ENCODE measurements at places on chromosomes 7 and 10.

DNA sequence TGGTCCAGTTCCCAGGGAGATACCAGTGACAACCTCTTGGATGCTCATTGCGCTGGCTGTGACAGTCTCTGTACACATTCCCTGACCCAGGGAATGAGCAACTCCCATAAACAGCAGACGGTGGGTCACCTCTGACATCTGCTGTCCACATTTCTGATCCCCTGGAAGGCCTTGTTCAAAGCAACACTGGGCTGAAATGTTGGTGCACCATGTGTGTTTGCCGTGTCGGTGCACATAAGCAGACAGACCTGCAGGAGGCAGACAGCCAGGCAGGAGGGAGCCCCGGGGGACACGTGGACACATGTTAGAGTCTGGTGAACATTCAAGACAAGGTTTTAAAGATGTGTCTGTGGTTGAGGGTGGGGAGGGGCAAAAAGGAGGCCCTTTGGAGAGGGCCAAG, 254.9 kb downstream of the PLXNA4 start:
- DNase-seq = peak; percentile 34

- DNase-seq = no peak
These were observed 993.4 kb downstream of the TYW1 start for GRCh38 chr7:67990003-67990402.

DNA sequence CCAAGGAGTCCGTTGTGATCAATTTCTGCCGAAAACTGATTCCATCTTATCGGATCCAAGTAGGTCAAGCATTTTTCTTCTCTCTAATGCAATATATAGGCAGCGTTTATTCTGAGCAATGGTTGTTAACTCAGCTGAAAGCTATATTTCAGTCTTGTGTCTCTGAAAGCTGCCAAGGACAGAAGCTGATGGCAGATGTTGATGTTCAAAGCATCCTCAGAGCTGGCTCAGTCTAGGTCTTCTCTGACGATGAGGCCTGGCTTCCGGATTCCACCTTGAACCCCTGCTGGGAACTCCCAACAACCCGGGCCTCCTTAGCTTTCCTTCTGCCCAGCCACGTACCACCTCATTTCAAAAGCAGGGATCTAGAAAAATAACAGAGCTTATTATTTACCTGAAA, 863.6 kb downstream of the NRG3 start:
- peak; percentile 5 for DNase-seq

DNA sequence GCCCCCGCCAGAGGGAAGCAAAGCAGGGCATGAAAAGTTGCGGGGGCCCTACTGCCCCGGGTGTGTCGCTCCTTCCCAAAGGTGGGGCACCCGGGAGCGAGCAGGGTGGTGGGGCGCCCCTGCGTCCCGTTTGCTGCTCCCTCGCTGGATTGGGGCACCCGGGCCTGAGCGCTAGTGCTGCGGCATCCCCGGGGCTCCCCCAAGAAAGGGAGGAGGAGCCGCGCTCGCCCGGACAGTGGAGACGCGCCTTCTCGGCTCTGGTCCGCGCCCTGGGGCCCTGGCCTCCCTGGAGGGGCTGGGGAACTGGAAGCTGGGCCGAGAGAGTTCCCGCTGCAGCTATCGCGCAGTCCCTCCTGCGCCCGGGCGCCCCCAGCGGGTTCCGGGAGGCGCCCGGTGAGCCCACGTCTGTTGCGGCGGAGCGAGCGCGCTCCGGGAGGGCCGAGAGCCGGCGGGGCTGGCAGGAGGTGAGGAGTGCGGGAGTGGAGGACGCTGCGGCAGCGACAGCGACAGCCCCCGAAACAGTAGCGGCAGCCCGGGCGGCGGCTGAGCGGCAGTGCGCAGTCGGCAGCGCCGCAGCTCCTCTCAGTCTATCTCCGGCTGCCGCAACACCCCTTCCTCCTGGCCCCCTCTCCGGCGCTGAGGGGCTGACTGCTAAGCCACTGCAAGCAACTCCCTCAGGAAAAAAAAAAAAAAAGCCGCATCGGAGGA, 504 bp upstream of the BMPER start:
- no peak for DNase-seq

DNA sequence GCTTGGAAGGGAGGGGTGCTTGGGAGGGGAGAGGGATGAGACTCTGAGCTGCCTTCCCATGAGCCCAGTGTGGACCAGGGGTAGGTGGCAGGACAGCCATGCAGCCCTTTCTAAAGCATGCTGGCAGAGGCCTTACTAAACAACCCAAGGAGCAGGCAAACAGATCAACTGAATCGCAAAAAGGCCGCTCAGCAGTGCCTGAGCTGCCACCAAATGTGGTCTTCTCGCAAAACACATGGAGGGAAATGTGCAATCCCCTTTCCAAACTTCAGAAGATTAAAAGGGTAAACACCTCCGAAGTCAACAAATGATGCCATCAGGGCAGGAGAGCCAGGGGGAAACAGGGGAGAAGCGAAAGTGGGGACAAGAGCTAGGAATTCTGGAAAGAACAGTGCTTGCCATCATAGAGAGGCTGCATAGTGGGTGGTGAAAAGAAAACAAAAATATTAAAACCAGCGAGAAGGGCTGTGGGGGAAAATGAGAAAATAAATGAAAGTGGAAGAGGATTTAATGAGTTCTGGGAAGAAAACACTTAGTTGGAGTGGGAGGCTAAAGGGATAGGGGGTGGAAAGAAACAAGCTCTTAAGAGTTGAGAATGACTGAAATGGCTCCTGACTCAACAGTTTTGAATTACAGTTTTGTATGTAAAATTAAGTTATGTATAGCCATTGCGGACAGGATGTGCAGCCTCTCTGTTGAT, 62.2 kb upstream of the ZNF32 start:
- no peak for DNase-seq

GRCh38 chr7:16189026-16189715, 232.2 kb downstream of the CRPPA start:
- DNase-seq = no peak

GRCh38 chr7:19811386-19811785, 38.0 kb upstream of the TMEM196 start:
- DNase-seq = no peak

GRCh38 chr10:87861566-87861952, 1.8 kb downstream of the KLLN start:
- no peak for DNase-seq

- no peak for DNase-seq
These were observed 76.3 kb downstream of the FOXI2 start for GRCh38 chr10:127813290-127813689.

DNA sequence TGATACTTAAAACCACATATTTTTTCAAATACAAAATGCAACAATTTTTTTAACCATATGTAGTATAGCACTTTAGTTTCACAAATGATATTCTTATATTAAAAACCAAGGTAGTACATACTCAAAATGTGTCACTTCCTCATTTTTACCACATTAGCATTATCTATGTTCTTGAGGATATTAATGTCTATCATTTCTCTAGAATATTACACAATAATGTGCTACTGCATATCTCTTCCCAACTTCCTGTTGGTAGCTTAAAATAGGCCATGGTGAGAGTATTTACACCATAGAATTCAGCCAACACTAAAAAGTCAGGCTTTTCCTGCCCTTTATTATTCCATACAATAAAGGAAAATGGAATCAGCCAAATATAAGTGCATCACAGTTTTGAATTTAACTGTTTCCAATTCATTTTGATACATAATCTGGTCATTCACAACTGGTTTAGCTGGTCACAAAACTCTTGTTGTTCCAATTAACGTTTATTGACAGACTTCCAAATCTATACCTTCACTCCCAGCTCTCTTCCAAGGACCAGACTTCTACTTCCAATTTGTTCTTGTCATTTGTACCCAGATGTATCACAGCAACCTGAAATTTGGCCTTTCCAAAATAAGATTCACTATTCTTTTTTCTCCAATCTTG, 20.0 kb upstream of the LRRC17 start:
- DNase-seq = no peak

GRCh38 chr10:110498982-110499795, 1.5 kb downstream of the DUSP5 start:
- DNase-seq = no peak

DNA sequence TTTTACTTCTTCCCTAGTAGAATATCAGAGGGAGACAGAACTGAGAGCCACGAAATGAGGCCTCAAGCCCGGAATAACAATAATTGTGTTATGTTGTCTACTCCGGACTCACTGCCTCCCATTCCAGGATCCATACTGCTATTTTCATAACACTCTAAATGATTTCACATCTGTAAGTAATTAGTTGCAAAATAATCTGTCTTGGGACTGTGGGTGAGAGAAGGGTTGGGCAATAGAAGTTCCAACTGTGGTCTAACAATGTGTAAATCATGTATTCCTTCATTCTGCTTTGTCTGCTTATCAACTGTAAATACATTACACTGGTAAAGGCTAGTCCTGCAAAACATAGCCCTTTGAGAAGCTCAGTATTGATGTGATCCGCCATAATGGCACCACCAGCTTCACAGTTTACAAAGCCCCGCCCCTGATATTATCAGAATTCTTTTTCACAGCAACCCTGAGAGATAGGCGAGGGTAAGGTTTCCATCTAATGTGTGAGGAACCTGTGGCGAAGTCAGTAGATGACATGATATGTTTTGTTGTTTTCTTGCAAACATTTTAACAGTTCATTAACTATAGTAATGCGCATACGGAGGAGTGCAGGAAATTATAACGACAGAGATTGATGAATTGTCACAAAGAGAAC, 265.7 kb upstream of the BMPER start:
- DNase-seq = no peak

DNA sequence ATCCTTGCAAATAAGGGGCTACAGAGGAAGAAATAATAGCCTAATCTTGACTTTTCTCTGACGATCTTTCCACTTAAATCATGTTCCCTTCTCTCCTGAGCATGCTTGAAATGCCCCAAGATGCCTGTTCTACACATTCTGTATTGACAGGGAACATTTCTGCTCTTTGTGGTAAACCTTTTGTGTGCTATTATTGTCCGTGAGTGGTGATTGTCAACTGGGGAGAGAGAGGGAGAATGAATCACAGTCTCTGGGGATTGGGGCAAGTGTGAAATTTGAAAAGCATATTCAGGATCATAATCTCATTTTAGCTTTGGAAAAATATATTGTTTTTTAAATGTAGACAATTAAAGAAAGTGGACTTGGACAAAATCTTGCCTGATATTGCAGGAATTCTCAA, 20.6 kb downstream of the UBTD1 start:
- no peak for DNase-seq

GRCh38 chr7:47300472-47301104, 281.3 kb downstream of the TNS3 start:
- DNase-seq = no peak

- DNase-seq = no peak
These were observed 33.1 kb upstream of the C10orf71 start for GRCh38 chr10:49265885-49266284.

DNA sequence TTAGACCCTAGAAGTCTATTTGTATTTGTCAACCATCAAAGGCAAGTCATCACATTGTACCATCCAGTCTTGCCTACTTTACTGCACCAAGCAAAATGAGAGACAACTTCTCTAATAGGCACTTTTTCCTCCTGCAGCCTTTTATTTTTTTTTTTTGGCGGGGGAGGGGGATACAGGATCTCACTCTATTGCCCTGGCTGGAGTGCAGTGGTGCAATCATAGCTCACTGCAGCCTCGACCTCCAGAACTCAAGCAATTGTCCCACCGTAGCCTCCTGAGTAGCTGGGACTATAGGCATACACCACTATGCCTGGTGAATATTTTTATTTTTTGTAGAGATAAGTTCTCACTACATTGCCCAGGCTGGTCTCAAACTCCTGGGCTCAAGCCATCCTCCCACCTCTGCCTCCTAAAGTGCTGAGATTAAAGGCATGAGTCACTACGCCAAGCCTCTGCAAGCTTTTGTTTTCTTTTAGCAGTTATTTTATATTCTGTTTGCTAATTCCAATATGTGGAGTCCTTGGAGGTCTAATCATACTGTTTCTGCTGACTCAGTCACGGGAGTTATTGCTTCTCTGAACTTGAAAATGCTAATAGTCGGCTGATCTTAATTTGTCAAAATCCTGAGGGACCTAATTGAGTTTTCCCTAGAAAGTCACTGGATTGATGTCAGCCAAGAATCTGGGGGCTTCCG, 14.2 kb downstream of the KPNA7 start:
- DNase-seq = no peak

DNA sequence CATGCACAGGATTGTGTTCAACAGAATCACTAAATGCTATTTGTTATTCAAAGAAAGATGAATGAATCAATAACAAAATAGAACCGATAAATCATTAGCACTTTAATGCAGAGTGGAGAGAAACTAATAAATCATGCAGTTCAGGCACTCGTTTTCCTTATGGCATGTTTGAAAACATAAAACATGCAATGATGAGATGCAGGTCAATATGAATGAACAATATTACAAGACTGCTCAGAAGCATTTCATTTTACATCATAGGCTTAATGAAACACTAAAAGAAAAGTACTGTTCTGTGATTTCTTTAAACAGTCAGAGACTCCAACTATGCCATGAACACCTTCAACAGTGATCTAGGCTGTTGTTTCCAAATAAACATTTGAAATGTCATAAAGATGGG, 158.1 kb upstream of the ETV1 start:
- DNase-seq = no peak

DNA sequence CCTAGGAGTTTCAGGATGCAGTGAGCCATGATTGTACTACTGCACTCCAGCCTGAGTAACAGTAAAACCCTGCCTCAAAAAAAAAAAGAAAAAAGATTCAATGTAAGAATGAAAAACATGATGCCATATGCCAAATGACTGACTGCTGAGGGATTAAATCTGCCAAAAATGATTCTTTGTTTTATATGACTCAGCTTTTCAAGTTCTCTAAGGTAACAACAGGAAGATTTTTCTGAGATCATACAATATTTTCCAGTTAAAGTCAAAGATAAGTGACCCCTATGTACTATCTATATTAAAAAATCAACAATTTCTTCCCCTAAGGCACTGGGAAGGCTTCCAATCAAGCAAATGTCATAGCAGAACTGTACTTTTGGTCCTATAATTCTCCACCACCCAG, 271.2 kb upstream of the IMMP2L start:
- no peak for DNase-seq

DNA sequence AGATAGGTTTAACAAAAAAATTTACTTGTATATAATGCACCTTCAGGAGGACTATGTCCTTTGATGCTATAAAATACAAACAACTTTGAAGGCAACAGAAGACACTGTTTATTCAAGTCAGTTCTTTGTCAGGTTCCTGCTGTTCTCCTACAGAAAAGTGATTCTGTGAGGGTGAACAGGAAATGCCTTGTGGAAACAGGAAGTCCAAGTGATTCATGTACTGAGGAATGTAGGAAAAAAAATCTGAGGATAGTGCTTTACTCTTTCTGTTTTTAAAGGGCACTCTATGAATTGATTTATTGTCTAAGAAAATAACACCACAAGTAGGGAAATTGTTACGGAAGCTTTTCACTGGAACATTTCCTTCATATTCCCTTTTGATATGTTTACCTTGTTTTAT, 171.9 kb downstream of the HDAC9 start:
- no peak for DNase-seq

DNA sequence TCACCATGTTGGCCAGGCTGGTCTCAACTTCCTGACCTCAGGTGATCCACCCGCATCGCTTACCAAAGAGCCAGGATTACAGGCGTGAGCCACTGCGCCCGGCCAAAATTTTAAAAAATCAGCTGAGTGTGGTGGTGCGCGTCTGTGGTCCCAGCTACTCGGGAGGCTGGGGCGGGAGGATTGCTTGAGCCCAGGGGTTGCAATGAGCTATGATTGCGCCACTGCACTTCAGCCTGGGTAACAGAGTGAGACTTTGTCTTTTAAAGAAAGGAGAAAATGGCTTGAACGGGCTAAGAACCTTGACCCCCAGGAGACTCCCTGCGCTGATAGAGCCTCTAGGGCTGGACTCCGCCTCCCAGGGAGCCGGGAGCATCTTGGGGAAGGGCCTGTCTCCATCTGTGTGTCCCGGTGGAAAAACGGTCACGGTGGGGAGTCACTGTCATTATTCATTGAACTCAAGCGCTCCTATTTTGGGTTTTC, 760 bp upstream of the KCTD7 start:
- no peak for DNase-seq

- no peak for DNase-seq
These were observed 399.8 kb upstream of the NFE2L3 start for GRCh38 chr7:25752154-25752553.
